ENCODE measurements at places on chromosomes 5 and 9.

- no peak for DNase-seq
Measured at GRCh38 chr5:4079831-4080230, 484.2 kb downstream of the IRX1 start.

DNA sequence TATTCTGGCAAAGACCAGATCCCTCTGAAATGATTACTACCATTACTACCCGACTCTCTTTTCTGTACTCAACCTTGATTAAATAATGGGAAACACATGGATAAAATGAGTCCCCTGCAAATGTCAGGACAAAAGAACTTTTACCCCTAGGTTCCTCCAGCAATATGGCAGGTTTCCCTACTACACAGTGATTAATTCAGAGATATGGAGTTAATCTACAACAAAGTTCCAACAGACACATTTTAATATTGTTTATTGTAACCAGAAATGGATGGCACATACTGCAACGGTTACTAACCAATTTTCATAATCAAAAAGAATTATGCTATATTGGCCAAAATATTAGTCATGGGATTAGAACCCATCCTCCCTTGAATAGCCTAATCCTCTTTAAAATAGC, 294.8 kb downstream of the ATPSCKMT start:
- no peak for DNase-seq

GRCh38 chr5:89972901-89973300, 436.7 kb downstream of the CETN3 start:
- no peak for DNase-seq

GRCh38 chr5:1214936-1215220, 10.3 kb upstream of the SLC6A18 start:
- DNase-seq, result no peak

GRCh38 chr5:132233081-132233480, 5.4 kb upstream of the P4HA2 start:
- DNase-seq, result no peak

DNA sequence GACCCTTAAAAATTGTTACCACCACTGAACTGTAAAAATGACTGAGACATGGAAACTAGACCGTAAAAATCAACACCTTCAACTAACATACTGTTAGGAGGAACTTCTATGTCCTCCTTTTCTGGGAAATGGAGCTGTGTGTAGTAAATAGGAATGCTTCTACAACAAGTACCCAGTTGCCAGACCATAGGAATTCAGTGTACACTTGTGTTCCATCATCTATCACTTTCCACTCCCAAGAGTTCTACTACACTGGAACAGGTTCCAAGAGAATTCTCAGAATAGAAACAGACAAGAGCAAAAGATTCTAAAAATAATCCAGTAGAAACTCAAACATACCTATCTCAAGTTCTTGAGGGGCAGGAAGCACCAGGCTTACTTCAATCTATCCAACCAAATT, 23.6 kb downstream of the UBAP2 start:
- DNase-seq, result no peak

DNA sequence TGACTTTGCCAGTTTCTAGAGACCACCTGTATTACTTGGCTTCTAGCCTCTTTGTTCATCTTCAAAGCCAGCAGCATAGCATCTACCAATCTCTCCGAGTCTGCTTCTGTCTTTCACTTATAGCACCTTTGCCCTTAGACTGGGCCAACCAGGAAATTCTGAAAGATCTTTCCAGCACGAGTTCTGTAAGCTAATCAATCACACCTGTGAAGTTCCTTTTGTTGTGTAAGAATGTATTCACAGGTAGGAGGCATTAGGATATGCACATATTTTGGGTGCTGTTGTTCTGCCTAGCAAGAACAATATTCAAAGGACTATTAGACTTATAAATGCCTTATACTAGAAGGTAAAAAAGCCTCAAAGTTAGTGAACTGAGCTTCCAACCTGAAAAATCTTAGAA, 232.1 kb downstream of the CDH12 start:
- no peak for DNase-seq

- no peak for DNase-seq
Measured at GRCh38 chr5:15502208-15502607, 2.2 kb downstream of the FBXL7 start.

DNA sequence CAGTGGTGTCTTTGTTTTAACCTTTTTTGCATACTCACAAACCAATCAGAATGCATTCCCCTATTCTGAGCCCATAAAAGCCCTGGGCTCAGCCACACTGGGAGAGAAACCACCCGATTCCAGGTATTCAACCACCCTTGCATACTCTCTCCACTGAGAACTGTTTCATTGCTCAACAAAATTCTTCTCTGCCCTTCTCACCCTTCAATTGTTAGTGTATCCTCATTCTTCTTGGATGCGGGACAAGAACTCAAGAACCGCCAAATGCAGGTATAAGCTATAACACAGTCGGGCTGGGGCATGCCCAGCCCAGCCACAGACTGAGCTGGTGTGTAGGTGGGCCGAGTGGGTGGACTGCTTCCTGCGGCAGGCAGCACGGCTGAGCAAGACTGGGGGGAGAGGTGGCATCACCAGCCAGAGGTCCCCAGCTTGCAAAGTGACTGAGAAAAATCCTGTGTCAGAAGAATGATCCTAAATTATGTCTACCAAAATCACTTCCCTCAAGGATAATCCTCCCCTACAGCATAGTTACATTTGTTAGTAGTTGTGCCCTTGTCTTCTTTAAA, 141.0 kb downstream of the SSBP2 start:
- no peak for DNase-seq

DNA sequence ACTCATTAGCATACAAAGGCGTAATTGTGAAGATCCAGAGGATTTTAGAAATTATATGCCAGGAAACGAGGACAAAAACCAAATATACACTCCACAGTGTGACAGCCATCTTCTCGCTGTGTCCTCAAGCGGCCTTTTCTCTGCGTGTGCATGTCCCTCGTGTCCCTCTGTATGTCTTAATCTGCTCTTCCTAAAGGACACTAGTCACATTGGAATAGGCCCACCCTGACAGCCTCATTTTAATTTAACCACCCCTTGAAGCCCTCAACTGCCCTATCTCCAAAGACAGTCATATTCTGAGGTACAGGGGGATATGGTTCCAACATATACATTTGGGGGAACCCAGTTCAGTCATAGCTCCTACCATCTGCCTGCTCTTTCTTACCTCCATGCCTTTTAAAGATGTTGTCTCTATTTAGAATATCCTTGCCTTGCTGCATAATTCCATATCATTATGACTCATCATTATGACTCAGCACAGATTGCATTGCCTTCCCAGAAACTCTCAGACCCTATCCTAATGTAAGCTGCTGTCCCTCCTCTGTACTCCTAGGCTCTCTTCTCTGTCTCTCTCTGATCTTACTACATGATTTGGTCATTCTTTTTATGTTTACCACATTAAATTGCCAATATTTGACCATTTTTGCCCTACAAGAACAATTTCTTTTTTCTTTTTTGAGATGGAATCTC, 210.9 kb downstream of the AOPEP start:
- no peak for DNase-seq

DNA sequence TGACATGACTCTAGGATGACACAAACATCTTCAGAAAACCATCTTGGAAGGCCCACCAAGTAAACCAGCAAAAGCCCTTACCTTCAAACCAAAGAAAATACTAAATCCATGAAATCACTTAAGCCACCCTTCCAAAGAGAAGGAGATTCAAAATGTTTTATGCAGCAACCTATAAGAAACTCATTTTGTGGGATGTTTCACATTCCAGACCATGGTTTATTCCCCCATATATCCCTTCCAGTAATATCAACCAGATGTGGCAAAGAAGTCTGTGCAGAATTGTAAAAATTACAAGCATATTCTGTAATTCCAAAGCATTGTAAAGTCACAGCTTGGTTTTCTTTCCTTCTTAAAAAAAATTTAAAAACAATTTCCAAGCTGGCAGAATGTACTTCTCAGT, 117.4 kb downstream of the SLIT3 start:
- DNase-seq, result no peak

GRCh38 chr9:89020754-89021153, 29.5 kb downstream of the S1PR3 start:
- no peak for DNase-seq

- no peak for DNase-seq
Measured at GRCh38 chr9:17528859-17529258, 50.0 kb upstream of the SH3GL2 start.

DNA sequence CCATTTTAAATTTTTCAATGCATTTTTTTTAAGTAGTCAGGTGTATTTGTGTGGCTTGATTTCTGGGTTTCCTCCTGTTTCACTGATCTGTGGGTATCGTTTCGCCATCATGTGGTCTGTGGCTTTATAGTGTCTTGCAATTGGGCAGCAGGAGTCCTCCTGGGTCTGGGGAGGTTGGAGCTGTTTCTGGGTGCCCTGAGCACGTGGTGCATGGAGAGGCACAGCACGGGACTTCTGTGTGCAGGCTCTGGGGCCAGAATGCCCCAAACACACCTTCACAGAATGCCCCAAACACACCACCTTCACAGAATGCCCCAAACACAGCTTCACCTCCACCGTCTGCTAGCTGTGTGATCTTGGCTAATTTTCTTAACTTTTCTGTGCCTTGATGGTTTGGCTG, 82.6 kb upstream of the COL5A1 start:
- DNase-seq, result no peak

DNA sequence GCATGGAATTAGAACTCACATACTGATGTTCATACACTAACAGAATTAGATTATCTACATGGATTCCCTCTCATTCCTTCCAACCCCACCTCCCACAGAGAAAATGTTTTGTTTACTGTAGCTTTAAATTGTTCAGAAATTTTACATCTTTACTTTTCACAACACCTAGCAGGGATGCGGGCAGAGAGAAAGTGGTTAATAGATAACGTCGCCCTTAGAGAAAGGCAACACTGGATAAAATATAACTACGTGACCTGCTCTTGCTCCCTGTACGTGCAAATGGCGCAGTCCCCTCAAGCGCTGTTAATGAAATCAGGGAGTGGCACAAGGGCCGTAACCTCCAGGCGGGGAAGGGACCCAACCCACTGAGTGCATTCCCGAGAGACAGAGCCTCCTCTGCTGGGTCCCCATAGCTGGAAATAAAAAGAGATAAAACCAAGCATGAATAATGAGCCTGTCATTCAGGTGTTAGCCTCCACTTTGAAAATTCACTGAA, 125.3 kb upstream of the DAPK1 start:
- DNase-seq, result no peak

GRCh38 chr5:11110128-11110527, 349.1 kb upstream of the DAP start:
- DNase-seq, result no peak

- DNase-seq, result no peak
Measured at GRCh38 chr9:96719521-96719920, 58.4 kb downstream of the ZNF510 start.

DNA sequence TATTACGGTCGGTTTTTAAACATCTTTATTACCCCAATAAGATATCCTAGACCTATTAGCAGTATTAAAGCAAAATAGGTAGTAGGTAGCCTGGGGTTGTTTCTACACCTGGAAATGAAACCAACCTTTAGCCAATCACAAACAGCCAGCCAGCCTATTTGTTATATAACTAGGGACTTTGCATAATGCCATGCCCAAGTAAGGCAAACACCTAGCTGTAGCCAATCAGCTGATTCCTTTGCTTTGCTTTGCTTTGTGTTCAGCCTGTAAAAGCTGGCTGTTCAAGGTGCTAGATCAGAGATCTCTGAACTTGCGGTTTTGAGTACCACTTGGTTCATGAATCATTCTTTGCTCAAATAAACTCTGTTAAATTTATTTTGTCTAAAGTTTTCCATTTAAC, 46.5 kb upstream of the SETD9 start:
- DNase-seq, result no peak

- DNase-seq, result no peak
Measured at GRCh38 chr9:123350590-123351310, 5.2 kb upstream of the CRB2 start.

GRCh38 chr5:124130816-124131215, 615.6 kb downstream of the ZNF608 start:
- no peak for DNase-seq

- DNase-seq, result no peak
Measured at GRCh38 chr5:35518104-35518503, 99.6 kb upstream of the SPEF2 start.

- DNase-seq, result no peak
Measured at GRCh38 chr9:107024193-107024592, 161.2 kb downstream of the ZNF462 start.

GRCh38 chr9:72586388-72587130, 65.2 kb downstream of the TMC1 start:
- DNase-seq, result peak; percentile 35

GRCh38 chr9:98171176-98171925, 21.1 kb downstream of the CORO2A start:
- DNase-seq, result no peak

Data from activated T-cell treated with anti-CD3 and anti-CD28 coated beads, Interleukin-2, amount 50 U/mL, for 24 hours (primary cell).